ENCODE measurements at places on chromosomes 4 and X. TPM values are rescaled to one million over a fixed set of nuclear protein-coding genes. Genes with fewer than 3 reads are reported as not detected.
A peak's percentile ranks its signal among the peaks of the same experiment; 100 is the strongest.

The CTAG1B gene
- total RNA-seq, result not detected

DNA sequence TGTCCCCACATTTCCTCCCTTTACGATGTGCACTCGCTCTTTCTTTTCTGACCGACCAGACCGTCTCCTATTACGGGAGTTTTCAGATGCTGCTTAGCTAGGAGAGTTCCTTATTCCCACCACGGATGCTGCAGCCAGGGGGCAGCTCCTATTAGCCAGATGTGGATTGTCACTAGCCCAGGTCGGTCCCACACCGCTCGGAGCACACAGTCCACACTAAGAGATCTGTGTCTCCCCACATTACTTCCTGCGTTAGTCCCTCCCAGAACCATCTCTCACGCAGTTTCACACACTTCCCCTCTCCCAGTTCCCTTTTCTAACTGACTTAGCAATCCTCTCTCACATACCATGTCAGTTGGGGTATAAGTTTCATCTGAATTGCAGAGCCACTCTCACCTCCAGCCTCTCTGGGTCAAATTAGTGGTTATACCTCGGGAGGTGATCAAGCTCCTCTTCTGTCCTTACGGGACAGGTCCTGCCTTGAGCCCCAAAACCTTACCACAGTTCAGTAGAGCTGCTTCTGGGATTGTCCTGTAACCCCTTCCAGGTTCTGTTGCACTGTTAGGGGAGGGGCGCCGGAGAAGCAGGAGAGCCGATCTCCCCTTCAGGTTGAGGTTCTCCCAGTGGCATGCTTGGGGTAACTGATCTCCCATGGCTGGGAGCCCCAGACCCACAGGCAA, 28.2 kb downstream of the SULT1E1 start:
- H3K4me1 ChIP-seq, result no peaks in the 10 kb centered on the region
- H3K27me3 ChIP-seq, result no peaks in the 10 kb centered on the region
- H3K27ac ChIP-seq, result no peak overlapping the region
- H3K4me3 ChIP-seq, result no peak overlapping the region
- no peak for DNase-seq

DNA sequence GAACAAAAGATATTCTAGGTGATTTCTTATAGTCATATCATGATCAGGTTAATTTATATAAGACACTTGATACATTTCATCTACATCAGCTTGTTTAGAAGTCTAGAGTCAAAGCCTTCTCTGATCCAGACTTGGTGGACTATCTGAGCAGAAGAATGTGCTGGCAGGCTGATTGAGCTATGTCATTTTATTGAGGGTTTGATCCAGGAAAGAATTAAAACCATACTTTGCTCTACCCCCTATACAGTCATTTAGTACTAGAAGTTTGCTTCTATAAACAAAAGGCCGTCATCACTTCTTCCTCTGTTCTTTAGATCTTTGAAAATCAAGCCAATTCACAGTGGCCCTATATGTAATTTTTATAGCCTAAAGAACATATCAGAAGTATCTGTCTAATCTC, 173.1 kb upstream of the PITX2 start:
- H3K4me1 ChIP-seq, result no peaks in the 10 kb centered on the region
- H3K4me3 ChIP-seq, result no peak overlapping the region
- DNase-seq, result no peak
- no peaks in the 10 kb centered on the region for H3K27me3 ChIP-seq

GRCh38 chr4:37667197-37668100, 18.7 kb downstream of the RELL1 start:
- H3K27ac ChIP-seq, result peak overlapping the region; percentile 22
- DNase-seq, result no peak
- no peaks in the 10 kb centered on the region for H3K36me3 ChIP-seq
- peaks cover 37% of the 10 kb centered on the region for H3K4me1 ChIP-seq
- no peaks in the 10 kb centered on the region for H3K27me3 ChIP-seq

The MAGEA10 gene
- total RNA-seq, result not detected

The RXFP1 gene
- 0.14 TPM for total RNA-seq

GRCh38 chr4:61079427-61079826, 120.7 kb upstream of the ADGRL3 start:
- peak; percentile 8 for DNase-seq
- no peaks in the 10 kb centered on the region for H3K4me1 ChIP-seq
- H3K4me3 ChIP-seq, result no peak overlapping the region
- no peak overlapping the region for H3K27ac ChIP-seq

- H3K4me3 ChIP-seq, result peak overlapping the region; percentile 69
- peak; percentile 61 for DNase-seq
These were observed 2.9 kb downstream of the PDGFRA start for GRCh38 chr4:54231768-54232688.

DNA sequence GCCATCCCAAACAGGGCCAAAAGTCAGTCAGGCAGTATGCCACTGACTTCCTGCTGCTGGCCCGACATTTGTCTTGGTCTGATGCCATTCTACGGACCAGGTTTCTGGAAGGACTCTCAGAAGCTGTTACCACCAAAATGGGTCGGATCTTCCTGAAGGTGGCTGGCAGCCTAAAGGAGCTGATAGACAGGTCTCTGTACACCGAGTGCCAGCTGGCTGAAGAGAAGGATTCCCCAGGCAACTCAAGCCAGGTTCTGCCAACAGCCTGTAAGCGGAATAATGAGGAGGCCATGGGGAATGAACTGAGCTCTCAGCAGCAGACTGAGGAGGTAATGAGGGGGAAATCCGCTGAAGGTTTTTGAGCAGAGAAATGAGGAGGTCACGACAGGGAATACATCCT, 95.7 kb downstream of the RTL9 start:
- no peaks in the 10 kb centered on the region for H3K36me3 ChIP-seq
- H3K27ac ChIP-seq, result no peak overlapping the region
- no peaks in the 10 kb centered on the region for H3K4me1 ChIP-seq

DNA sequence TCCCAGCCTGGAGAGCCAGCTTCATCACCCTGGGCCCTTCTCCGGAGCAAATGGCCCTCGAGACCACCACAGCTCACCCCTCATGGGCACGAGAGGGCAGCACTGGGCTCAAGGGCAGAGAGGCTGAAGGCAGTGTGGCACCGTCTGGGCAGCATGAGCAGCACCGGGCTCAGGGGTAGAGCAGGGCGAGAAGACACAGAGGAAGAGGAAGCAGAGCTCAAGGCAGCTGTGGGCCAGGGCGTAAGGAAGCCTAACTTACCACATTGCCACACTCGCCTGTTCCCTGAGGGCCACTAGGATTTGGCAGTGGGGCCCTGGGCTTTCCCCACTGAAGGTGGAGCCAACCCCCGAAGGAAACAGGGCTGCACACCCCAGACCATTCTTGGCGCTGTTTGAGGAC, 15.5 kb downstream of the ZNF185 start:
- H3K27ac ChIP-seq, result no peak overlapping the region
- H3K27me3 ChIP-seq, result no peaks in the 10 kb centered on the region
- no peak overlapping the region for H3K4me3 ChIP-seq
- no peaks in the 10 kb centered on the region for H3K36me3 ChIP-seq
- no peak for DNase-seq

- H3K36me3 ChIP-seq, result no peaks in the 10 kb centered on the region
- no peaks in the 10 kb centered on the region for H3K27me3 ChIP-seq
- H3K27ac ChIP-seq, result no peak overlapping the region
- no peak overlapping the region for H3K4me3 ChIP-seq
These were observed 38.3 kb downstream of the TKTL1 start for GRCh38 chrX:154333837-154334271.

- no peaks in the 10 kb centered on the region for H3K27me3 ChIP-seq
- DNase-seq, result no peak
- no peak overlapping the region for H3K27ac ChIP-seq
These were observed 233.0 kb downstream of the PCDH18 start for GRCh38 chr4:137299281-137299680.

The HMGN5 gene
- total RNA-seq, result 5.0 TPM

The CPZ gene
- 6.3 TPM for total RNA-seq

DNA sequence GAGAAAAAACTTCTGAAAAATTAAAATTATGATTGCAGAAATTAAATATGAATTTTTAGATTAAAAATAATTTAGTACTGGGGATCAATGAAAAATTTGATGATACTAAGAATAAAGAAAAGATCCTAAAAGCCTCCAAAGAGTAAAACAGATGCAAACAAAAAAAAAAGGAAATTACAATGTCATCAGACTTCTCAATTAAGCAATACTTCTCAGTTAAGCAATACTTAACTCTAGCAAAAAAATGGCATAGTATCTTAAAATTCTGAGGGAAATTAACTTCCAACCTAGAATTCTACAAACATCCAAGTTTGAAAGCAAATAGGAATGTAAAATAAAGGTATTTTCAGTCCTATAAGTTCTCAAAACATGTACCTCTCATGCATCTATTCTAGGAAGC, 141.2 kb upstream of the INTU start:
- no peaks in the 10 kb centered on the region for H3K4me1 ChIP-seq
- no peaks in the 10 kb centered on the region for H3K36me3 ChIP-seq
- H3K27me3 ChIP-seq, result no peaks in the 10 kb centered on the region
- DNase-seq, result no peak
- no peak overlapping the region for H3K4me3 ChIP-seq

The AWAT2 gene
- not detected for total RNA-seq

- H3K27ac ChIP-seq, result no peak overlapping the region
- no peak for DNase-seq
- no peaks in the 10 kb centered on the region for H3K27me3 ChIP-seq
These were observed 131.0 kb downstream of the PDS5A start for GRCh38 chr4:39846705-39847104.

DNA sequence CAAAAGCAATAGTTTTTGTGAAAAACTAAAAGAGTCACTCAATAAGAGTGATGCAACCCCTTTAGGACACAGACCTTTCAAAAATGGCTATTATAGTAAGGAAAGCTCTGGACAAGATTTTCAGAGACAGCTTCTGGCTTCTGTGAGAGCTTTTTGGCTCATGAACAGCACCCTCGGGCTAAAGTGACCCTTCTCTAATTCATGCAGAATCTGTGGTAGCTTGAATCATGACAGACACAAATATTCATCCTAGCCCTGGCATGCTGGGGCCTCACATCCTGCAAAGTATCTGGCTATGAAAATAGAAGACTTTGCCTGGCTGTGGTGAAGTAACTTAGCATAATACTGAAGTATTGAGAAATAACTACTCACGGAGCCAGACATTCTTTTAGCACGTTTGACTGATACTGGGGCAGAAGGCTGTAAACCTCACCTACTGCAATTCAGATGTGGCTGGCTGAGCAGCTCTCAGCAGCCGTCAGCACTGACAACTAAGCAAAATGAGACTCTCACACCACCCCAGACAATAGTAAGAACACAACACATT, 327.3 kb downstream of the MAPK10 start:
- peak; percentile 95 for DNase-seq
- peak overlapping the region; percentile 77 for H3K27ac ChIP-seq
- no peaks in the 10 kb centered on the region for H3K36me3 ChIP-seq

DNA sequence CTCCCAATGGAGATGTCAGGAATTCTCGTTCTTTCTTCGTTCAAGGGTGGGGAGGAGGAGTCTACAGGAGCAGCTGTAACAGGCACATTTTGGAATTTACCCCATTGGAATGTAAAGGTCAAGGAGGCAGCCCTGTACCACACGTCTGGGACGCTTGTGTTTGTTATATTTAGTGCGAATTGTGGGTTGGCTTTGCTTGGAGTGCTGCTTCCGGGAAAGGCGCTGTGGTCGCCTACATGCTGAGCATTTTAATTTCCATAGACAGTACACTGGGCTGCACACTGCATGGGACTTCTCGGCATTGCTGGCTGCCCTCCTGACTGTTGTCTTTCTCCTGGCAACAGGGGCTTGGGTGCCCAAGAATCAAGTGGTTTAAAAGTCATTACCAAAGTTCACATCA, 12.8 kb downstream of the GYG2 start:
- H3K27me3 ChIP-seq, result no peaks in the 10 kb centered on the region
- peak; percentile 64 for DNase-seq
- H3K4me1 ChIP-seq, result no peaks in the 10 kb centered on the region

DNA sequence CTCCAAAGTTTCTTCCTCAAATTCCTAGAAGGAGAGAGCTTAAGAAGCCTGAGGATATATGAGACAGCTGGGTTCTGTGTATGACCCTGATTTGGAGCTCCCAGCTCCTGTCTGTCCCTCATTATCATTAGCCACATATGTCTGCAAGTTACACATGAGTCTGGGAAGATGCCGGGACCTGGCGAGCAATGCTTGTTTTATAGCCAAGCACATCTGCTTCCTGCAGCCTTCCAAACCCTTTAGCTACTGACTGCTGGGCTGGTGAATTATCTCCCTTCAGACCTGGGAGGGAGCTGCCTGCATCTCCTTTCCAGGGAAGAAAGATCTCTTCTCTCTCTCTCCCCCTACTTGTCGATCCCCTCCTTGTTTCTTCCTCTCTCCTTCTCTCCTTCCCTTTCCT, 556.7 kb upstream of the BOD1L1 start:
- H3K36me3 ChIP-seq, result no peaks in the 10 kb centered on the region
- H3K4me3 ChIP-seq, result no peak overlapping the region
- H3K27me3 ChIP-seq, result no peaks in the 10 kb centered on the region
- H3K4me1 ChIP-seq, result peaks cover 8% of the 10 kb centered on the region

DNA sequence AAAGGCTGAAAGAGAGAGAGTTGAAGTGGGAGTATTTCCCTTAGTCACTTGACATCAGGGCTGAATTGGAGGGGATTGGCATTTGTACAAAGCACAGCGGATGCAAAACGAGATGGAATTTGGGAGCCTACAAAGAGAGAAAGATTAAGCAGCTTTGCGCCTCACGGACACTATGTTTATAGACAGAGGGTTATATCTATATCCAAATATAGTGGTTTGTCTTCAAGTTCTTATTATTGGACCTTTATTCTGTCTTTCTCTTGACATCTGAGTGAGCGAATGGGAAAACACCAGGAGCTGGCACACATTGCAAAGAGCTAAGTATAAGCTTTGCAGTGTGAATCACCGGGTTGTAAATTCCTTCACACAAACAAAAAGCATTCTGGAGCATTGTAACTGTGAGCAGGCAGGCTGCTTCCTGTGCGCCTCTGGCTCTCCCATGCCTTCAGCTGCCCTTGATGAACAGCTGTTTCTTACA, 500.2 kb downstream of the STIM2 start:
- peak overlapping the region; percentile 5 for H3K27ac ChIP-seq
- peak overlapping the region; percentile 32 for H3K4me3 ChIP-seq
- DNase-seq, result peak; percentile 84
- no peaks in the 10 kb centered on the region for H3K36me3 ChIP-seq
- H3K27me3 ChIP-seq, result no peaks in the 10 kb centered on the region

DNA sequence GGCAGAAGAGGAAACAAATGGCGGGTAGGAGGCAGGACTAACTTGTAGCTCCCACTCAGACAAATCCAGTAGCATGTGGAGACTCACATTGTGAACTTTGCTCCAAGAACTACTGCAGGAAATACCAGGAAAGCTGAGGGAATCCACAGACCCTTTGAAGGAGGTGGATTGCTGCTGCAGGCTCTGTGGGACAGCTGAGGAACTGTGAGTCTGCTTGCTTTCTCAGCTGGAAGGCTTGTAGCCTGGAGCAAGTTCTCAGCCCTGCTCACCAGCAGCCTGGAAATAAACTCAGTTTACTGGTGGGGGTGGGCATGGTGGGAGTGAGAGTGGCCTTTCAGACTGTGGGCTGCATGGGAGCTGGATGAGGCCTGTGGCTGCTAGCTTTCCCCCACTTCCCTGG, 16.0 kb downstream of the RTL3 start:
- H3K36me3 ChIP-seq, result no peaks in the 10 kb centered on the region
- peak; percentile 33 for DNase-seq
- H3K4me1 ChIP-seq, result peaks cover 5% of the 10 kb centered on the region

GRCh38 chr4:108683479-108683878, 33.1 kb downstream of the OSTC start:
- no peaks in the 10 kb centered on the region for H3K27me3 ChIP-seq
- H3K27ac ChIP-seq, result no peak overlapping the region
- no peaks in the 10 kb centered on the region for H3K4me1 ChIP-seq
- peak; percentile 39 for DNase-seq
- no peak overlapping the region for H3K4me3 ChIP-seq
- peaks cover 6% of the 10 kb centered on the region for H3K36me3 ChIP-seq

The NBDY gene
- 76.1 TPM for total RNA-seq
